Suppressor macrophage (primary cell): ENCODE measurements at places on chromosomes 16 and 17.

DNA sequence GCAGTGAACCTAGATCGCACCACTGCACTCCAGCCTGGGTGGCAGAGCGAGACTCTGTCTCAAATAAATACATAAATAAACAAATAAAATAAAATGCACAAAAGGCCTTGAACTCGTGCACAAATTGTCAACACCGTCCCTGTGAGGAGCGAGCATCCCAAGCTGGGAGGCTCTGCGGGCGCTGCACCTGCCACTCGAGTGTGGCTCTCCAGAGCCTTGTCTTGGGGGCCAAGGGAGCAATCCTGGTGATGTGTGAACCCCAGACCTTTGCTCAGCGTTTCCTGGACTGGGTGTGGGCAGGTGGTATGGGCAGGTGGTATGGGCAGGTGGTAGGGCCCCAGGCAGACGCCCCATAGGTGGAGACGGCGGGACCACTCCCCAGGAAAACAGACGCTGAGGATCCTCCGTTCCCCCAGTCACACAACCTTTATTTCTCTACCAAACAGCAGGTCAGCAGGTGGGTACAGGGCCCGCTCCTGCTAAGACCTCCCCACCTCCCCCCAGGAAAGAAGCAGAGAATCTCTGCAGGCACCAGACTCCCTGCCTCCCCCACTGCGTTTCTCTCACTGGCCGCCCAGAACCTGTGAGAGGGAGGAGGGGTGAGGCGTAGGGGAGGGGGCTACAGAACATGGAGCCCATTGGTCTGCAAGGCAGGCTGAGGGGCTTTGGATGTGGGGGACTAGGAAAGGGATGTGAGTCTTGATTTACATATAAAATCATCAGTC lies 7.4 kb upstream of the P2RX1 start:
- no peak for DNase-seq

GRCh38 chr17:7308625-7309433 lies 1.4 kb downstream of the EIF5A start:
- peak; percentile 83 for DNase-seq

DNA sequence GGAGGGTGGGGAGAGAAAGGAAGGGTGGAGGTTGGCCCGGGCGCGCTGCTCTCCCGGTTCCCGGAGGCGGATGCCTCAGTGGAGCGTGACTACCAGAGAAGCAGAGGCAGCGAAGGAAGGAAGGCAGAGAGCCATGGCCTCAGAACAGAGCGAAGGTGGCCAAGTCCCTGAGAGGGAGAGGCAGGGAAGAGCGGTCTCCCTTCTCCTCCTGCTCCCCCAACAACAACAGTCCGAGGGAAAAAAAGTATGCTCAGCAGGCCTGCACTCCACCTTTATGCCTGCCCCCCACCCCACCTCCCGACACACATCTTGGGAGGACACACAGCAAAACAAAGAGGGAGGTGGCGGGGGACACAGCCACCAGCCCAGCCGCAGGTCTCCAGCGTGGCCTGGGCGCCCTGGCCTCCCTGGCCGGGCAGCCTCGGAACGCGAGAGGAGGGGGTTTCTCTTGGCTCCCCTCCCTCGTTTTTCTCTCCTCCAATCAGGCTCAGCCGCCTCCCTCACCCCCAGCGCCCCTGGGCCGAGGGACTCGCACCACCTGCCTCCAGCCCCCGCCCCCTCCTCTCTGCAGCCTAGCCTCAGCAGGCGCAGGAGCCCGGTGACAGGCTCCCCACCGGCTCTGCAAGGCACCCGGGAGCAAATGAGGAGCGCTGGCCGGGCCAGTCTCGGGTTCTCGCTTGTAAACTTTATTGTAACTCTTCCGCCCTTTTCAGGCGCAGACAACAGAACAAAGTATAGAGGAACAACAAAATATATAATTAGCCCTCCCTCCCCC lies 1.1 kb upstream of the HOXB7 start:
- no peak for DNase-seq

DNA sequence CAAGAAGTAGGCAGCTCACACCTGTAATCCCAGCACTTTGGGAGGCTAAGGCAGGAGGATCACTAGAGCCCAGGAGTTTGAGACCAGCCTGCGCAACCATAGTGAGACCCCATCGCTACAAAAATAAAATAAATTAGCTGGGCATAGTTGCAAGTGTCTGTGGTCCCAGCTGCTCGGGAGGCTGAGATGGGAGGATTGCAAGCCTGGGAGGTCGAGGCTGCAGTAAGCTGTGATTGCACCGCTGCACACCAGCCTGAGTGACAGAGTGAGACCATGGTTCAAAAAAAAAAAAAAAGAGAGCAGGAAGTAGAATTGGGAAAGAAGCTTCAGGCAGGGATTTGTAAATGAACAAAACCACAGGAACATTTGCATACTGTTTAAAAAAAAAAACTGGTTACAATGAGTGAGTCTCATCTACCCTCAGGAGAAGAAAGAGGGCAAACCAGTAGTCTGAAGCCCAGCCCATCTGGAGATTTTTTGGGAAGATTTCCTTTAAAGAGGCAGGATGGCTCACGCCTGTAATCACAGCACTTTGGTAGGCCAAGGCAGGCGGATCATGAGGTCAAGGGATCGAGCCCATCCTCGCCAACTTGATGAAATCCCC lies 7.9 kb downstream of the MPV17L start:
- DNase-seq: peak; percentile 83

GRCh38 chr17:7586673-7587419 lies 3.0 kb downstream of the SOX15 start:
- DNase-seq: no peak

GRCh38 chr17:55155856-55156560 lies 108.8 kb upstream of the HLF start:
- no peak for DNase-seq

GRCh38 chr17:31680126-31680525 lies 178.9 kb downstream of the COPRS start:
- peak; percentile 87 for DNase-seq

DNA sequence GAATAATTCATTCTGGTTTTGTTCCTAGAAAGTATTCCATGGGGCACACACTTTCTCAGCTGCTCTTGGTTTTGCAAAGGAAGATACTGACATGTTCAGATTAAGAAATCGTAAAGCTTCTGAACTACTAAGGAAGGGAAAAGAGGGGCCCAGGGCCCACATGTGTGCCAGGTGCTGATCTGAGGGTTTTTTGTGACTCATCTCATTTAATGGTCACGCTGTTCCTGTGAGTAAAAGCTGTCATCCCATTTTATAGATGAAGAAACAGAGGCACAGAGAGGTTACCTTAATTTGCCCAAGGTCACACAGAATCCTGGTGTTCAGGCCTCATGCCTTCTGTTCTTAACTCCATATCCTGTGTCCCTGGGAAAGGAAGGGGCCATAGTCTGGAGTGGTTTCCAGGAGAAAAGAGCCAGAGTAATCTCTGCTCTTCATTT lies 113.2 kb downstream of the MSI2 start:
- DNase-seq: peak; percentile 18

GRCh38 chr17:35116845-35117244 lies 2.8 kb downstream of the RAD51D start:
- DNase-seq: no peak

- no peak for DNase-seq
These were observed 2.5 kb downstream of the ITGA3 start for GRCh38 chr17:50058296-50058953.

DNA sequence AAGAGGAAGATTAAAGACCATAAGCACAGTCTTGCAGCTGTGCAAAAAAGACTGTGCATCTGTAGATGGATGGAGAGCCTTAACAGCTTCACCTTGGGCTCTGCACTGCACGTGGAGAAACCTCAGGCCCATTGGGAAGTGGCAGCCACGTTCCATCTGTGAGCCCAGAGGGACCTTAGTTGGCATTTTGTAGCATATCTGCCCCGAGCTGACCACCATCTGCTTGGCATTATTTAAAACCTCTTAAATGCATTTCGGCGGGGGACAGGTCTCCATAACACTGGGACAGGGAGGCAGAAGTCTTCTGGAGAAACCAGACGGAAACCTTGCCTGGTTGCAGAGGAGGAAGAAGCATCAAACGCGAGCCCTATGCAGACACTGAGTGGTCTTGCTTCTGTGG lies 345.6 kb downstream of the CPPED1 start:
- DNase-seq: no peak
